IMR-90 (cell line): ENCODE measurements at places on chromosomes 5 and 9.

DNA sequence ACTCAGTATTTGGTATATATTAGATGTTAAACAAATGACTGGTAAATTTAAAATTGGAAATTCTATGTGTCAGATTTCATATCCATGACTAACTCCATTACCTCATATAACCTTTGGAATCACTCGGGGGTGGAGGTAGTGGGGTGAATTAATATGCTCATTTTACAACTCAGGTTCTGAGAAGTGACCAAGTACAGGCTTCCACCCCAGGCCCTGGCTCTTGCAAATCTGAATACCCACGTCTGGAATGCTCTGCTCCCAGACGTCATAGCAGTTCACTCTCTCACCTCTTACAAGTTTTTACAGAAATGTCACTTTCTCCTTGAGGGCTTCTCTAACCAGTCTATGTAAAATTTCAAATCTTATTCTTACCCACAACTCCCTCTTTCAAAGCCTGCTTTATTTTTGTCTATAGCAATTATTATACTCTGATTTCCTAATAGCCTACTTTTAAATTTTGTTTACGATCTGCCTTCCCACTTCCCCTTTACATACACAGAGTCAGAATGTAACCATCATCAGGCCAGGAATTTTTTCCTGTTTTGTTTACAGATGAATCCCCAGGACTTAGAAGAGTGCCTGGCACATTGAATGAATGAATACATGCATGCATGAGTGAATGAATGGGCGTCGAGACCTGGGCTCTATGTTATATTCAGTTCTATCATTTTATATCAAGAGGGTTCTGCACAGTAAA, 134.1 kb upstream of the IFNE start:
- peak; percentile 98 for DNase-seq

DNA sequence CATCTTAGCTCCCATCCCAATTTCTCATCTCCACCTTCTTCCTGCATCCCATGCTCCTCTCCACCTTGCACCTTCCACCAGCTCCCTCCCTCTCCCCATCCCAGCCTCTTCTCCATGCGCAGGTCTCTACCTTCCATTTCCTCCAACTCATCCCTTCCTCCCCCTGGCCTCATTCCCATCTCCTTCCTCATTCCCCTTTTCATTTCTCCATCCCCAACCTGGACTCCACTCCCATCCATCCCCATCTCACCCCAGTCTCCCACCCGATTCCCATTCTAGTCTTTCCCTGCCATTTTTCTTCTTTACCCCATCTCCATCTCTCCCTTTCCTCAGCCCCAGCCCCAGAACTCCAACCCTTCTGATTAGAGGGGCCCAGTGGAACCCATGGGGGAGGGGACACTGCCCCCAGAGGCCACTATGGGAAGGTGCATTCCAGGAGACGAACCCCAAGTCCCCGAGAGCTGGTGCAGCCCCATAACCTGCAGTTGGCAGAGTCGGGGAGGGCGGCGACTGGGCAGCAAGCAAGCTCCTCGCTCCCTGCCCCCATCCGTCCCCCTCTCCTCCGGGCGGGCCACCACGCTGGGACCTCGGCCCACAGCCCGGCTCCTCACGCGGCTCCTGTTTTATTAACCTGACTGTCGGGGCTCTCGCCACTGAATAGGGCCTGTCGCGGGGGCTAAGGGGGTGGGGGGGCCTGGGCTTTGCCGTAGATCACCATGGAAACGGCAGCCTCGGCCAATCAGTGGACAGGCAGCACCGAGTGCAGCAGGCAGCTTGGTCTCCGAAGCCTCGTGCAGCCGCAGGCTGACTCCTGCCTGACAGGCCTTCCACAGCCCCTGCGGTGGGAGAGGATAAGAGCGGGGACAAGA, 66.7 kb downstream of the PCDH1 start:
- no peak for DNase-seq

GRCh38 chr9:34171753-34172535, 6.9 kb upstream of the UBAP1 start:
- DNase-seq = no peak

- DNase-seq = peak; percentile 18
Measured at GRCh38 chr5:165502893-165503691, 1997.7 kb downstream of the MAT2B start.

DNA sequence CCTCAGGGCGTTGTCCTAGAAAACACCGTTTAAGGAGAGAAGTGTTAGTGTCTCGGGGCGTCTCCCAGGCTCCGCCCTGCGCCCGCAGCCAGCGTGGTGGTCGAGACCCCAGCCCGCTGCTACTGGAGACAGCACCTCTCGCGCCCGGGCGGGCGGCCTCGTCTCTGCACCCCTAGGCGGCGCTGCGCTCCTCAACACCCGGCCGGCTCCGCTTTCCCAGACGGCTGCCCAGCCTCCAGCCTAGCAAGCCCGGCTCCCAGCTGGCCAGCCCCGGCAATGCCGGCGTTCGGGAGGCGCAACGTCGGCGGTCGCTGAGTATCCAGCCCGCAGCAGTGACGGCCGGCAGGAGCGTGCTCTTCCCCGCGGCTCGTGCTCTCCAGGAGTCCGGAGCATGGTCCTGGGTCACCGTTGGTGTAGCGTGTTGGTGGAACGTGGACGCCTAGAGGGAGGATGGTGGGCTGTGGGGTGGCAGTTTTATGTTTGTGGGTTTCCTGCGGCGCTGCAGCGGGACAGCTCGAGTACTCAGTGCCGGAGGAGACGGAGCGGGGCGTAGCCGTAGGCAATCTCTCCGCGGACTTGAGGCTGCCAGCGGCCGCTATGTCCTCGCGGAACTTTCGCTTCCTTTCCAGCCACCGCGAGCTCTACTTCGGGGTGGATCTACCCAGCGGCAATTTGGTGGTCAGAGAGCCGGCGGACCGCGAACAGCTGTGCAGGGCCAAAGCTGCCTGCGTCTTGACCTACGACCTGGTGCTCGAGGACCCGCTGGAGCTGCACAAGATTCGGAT, 536 bp downstream of the PCDHAC1 start:
- no peak for DNase-seq

GRCh38 chr9:4170231-4170630, 129.6 kb downstream of the GLIS3 start:
- no peak for DNase-seq

GRCh38 chr9:127245637-127246164, 18.9 kb upstream of the GARNL3 start:
- DNase-seq = no peak

GRCh38 chr5:142016556-142016955, 3.7 kb upstream of the GNPDA1 start:
- no peak for DNase-seq

- DNase-seq = no peak
Measured at GRCh38 chr9:38022995-38023394, 46.0 kb downstream of the SHB start.

DNA sequence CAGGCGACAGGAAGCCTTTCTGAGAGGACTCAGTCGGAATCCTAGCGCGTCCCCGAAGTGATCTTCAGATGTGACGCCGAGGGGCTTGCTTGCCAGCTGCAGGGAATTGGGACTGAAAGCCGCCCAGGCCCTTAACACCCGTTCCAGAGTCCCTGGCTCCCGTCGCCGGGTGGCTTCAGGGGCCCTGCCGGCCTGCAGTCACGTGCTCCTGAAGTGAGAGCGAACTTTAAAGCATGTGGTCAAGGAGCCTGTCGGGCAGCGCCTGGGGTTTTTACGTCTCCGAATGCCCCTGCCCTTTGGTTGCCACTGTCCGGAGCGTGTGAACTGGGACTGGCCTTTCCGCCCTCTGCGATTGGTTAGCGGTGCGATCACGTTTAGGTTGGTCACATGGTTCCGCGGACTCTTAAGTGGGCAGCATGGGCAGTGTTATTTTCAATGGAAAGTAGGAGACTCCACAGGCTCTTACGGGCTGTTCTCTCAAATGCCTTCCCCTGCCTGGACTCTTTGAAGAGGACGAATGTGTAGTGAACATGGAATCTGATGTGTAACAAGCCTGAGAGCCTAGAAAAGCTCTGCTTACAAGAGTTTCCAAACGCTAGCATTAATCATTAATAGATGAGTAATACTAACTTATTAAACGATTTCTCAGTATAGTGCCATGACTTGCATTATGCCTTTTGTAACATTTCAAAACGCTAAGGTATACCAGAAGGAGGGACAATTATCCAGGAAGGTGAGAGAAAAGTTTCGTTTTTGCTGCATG, 1.9 kb downstream of the VLDLR start:
- peak; percentile 59 for DNase-seq

- DNase-seq = no peak
Measured at GRCh38 chr5:75993643-75994520, 89.3 kb upstream of the SV2C start.

DNA sequence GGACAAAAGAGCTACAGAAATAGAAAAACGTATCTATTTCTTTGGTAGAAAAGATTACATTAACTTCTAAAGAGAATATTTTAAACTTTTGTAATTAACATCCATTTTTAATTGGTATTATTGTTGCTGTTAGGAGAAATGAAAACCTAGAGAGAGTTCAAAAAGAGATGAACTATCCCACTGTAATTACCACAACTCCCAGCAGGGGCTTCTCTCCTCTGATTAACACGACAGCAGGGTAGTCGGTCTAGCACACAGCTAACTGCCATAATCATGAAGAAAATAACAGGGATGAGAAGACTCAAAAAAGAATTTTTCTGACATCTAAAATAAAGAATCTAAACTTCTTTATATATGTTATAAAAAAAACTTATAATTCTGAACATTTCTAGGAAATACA, 86.2 kb upstream of the CDH9 start:
- peak; percentile 1 for DNase-seq

DNA sequence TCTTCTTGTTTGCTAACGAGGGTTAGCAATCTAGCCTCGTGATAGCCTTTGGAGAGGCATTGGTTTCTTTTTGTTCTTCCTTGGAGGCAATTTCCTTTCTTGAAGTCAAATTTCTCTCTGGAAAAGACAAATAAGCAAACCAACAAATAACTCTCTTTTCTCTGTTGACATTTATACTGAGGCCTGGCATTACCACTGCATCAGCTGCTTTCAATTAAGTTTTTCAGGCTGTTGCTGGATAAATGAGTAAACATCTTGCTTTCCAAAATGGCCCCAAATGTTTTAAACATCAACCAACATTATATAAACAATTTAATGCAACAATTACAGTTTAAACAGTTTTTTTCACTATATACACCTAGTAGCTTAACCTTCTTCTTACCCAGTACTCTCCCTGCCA, 264.4 kb downstream of the HTR1A start:
- no peak for DNase-seq

DNA sequence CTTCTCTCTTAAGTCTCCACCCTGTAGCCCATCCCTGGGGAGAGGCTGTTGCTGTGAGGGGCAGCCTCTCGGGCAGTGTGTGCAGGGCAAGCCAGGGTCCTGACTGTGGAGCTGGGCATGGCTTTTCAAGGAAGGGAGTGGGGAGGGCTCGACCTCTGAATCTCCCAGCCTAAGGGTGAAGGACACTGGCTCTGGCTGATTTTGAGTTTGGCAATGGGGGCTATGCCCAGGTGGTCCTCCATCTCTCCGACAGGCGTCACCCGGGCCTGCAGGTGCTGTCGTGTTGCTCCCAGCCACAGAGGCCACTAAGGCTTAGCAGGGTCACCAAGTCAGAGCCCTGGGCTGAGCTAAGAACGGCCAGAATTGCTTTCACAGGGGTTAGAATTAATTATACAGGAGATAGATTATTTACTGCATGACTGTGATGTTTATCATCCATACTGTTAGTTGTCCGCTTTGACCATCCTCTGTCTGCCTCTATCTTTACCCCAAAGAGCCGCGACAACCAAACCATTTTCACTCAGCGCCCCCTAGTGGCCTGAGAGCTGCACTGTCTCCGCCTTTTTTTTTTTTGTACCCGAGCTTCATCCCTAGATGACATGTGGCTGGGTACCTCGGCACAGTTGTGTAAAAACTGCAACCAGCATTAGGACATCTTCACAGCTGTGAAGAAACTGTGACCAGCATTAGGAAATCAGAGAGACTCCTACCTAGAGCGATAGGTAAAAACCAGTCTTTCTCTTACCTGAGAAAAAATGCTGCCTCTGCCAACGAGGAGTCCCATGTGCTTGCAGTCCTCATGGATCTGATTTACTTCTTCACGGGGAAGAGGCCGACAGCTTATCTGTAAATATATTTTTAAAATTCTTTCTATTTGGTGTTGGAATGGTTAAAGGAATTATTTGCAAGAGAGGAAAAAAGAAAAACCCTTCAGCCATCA, 44.5 kb downstream of the AGXT2 start:
- peak; percentile 46 for DNase-seq

DNA sequence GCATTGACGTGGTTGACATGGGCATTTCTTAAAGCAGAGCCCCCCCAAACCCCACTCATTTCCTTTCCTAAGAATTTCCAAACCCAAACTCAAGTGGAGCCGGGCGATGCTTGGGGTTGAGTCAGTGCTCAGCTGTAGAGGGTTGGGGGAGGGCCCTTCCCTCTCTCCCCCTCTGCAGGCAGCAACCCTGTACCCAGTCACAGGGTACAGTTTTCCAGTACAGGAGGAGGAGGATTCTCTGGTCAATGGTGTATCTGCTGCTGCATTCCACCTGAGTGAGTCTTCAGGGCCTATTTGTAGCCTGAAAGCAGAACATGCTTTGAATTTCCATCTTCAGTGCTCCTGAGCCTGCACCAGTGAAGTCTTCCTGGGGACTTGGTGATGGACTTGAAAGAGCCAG, 55.8 kb downstream of the ENTREP1 start:
- DNase-seq = peak; percentile 56

DNA sequence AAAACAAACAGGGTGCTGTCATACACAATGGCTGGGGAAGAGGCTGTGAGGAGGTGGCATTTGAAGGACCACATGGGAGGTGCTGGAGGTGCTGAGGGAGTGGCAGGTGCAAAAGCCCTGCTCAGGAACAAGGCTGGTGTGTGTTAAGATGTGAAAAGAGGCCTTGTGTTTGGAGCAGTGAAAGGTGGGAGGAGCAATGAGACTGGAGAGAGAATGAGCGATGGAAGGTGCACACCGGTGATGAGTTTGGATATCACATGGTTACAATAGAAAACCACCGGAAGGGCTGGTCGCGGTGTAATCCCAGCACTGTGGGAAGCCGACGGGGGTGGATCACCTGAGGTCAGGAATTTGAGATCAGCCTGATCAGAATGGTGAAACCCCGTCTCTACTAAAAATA, 9.2 kb upstream of the FIBCD1 start:
- DNase-seq = no peak

DNA sequence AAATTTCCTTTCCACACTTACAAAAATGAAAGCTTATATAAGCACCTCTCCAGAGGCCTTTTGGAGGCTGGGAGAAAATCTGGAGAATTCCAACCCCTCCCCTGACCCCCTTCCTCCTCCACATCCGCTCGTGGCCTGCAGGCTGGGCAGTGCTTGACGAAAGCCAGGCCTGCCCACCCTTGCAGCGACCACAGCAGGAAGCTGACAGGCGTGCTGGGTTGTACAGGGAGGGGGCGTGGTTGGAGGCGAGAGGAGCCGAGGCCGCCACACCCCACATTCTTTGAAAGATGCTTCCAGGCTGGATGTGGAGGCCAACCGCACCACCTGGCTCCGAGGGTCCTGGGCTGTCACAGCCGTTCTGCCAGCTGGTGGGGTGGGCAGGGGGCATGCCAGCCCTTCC, 47.8 kb upstream of the IER5L start:
- peak; percentile 73 for DNase-seq

DNA sequence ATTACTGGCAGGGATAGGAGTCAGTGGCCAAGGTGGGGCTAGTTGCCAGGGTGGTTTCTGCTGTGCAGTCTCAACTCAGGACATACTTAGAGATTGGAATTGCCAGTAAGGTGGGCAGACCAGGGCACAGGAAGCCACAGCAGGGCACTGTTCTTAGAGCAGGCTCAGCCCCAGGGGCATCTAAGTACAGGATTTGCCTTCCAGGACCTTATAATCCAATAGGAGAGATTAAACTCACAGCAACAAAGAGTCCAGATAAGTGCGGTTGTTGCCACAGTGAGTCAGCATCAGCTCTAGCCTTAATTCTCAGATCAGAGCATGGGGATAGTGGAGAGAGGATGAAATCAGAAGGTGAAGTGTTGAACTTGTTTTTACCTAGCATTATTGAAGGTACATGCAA, 265.8 kb upstream of the TRPC7 start:
- DNase-seq = no peak

- no peak for DNase-seq
Measured at GRCh38 chr5:133734916-133735315, 122.6 kb upstream of the FSTL4 start.
